ENCODE measurements at places on chromosomes 1 and 21.

GRCh38 chr1:171984850-171985485 is 143.7 kb downstream of the DNM3 start:
- no peak for DNase-seq

GRCh38 chr1:232423591-232423990 is 206.3 kb downstream of the SIPA1L2 start:
- DNase-seq: no peak

- no peak for DNase-seq
These were observed 168.0 kb downstream of the GRIK3 start for GRCh38 chr1:36866169-36866814.

- DNase-seq: no peak
These were observed 1.6 kb upstream of the NKAIN1 start for GRCh38 chr1:31241321-31241720.

- DNase-seq: no peak
These were observed 21.5 kb upstream of the FMN2 start for GRCh38 chr1:240070188-240070587.

DNA sequence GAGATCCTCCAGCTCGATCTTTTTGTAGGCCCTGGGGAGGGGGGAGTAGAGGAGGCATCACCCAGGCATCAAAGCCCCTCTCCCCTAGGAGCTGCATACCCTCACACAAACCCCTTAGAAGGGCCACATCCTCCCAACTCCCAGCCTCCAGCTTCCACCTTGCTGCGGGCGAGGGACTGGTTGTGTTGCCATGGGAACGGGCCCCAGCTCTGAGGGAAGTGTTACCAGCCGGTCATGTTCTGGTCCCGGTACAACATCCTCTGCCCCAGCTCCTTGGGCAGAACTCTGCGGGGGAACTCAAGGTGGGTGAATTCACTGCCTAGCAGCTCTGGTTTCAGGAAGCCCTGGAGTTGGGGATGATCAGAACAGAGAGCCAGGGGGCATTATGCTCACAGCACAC is 4.1 kb downstream of the PPM1J start:
- no peak for DNase-seq

- peak; percentile 65 for DNase-seq
These were observed at the start of gene RXFP4 for GRCh38 chr1:155940993-155941844. Gene RXFP4, plus strand, starts transcription at chr1:155941638. Its CDS starts 72 bp downstream, at chr1:155941710.

DNA sequence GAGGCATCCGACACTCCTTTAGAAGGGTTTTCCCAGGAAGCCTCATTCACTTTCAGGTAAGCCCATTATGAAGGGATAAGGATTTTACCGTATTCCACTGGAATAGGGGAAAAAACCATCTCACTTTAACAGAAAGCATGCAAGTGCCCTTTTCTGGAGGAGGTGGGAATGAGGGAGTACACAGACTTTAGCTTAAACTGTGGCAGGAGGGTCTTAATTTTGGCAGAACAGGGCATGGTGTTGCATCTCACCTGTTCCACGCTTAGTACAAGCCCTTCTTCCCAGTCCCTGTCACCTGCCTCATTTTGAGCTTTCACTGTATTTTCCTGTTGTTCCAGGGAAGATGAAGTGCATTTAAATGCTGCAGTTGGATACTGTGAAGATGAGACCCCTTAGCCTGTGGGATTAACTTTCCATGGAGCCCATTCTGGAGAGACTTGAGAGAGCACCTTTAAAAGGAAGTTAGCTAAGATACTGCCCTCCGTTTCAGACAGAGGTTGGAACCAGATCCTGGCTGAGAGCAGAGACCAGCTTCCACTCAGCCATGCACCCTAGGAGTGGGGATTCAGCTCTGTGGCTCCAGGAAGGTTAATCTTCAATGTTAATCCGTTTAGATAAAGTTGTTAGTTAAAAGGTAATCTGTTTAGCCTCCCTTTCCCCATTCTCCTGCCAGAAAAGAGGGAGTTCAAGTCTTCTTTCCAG is 42.6 kb downstream of the PBX1 start:
- DNase-seq: no peak

GRCh38 chr1:88730132-88730675 is 46.1 kb downstream of the PKN2 start:
- DNase-seq: no peak
